Astrocyte (in vitro differentiated cells and primary cell): ENCODE measurements at places on chromosomes 7 and 10. TPM values are rescaled to one million over a fixed set of nuclear protein-coding genes. Genes with fewer than 3 reads are reported as not detected.

DNA sequence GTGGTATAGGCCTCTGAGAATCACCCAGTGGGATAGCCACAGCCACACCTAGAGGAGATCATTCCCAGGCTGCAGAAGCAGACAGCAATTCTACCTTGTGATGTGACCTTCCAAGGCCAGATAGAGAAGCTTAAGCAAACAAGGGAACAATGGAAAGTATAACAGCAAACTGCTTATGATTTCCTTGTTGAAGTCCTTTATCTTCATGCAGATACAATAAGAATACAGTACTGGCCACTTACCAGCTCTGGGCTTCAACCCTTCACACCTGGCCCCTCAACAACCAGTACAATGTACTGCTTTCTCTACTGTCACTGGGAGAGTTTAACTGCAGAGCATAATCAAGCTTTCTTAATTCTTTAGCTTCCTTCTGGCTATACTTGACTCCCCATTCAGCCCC lies 22.6 kb upstream of the DDX50 start:
- no peak for DNase-seq

DNA sequence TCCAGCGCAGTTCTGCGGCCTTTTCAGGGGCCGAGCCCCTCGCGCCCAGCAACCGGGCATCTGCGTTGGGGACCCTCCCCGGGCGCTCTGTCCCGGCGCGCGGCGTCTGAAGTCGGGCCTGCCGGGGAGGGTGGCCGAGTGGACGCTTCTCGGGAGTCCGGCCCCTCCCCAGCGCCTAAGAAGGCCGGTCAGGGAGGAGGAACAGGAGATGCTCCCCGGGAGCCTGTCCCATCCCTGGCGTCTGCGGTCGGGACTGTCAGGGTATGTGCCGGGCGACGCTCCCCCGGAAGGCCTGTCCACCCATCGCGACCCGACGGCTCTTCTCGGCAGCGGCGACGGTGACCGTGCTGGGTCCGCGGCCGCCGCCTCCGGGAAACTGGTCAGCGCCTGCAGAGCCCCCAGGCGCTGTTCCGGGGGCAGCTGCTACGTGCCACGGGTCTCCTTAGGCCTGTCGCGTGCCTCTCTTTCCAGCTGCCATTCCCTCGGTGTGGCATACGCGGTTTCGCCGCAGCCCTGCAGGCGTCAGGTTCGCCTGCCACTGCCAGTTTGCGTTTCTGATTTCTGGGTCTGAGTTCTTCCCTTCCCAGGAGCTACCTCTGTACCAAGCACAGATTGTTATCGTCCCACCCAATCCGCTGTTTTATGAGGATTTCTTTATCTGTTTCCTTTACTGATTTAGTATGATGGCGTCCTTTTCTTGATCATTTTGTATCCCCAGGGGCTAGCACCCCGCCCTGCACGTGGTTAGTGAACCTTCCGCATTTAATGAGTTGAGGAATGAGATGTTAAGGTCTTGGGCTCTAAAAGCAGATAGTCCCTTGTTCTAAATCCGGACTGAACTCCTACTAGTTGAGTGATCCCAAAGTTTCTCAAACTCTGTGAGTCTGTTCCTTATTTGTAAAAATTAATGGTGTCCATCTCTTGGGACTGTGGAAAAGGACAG lies 782 bp downstream of the IFIT5 start:
- peak; percentile 21 for DNase-seq

The TRRAP gene
- total RNA-seq, result 33.4 and 33.5 TPM in 2 replicates

DNA sequence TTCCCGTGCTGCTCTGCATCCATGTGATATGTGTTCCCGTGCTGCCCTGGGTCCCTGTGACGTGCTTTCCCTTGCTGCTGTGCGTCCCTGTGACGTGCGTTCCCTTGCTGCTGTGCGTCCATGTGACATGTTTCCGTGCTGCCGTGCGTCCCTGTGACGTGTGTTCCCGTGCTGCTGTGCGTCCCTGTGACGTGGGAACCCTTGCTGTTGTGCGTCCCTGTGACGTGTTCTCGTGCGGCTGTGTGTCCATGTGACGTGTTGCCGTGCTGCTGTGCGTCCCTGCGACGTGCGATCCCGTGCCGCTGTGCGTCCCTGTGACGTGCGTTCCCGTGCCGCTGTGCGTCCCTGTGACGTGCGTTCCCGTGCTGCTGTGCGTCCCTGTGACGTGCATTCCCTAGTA lies 45.8 kb downstream of the WDR37 start:
- DNase-seq, result no peak

DNA sequence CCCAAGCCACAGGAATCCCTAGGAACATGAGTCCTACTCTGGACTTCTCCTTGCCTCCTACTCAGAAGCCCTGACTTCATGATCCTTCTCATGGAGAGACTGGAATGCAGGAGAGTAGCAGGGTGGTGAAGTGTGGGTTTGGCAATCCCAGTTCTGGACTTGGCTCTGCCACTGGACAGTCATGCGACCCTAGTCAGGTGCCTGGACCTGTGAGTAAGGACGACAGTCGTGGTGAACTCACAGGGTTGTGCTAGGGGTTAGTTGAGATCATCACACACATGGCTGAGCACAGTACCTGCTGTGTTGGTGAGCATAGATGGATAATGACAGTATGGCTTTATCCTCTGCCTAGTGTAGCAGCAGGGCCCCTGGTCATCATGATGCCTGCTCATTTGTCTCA lies 117.9 kb downstream of the LRRC18 start:
- no peak for DNase-seq

DNA sequence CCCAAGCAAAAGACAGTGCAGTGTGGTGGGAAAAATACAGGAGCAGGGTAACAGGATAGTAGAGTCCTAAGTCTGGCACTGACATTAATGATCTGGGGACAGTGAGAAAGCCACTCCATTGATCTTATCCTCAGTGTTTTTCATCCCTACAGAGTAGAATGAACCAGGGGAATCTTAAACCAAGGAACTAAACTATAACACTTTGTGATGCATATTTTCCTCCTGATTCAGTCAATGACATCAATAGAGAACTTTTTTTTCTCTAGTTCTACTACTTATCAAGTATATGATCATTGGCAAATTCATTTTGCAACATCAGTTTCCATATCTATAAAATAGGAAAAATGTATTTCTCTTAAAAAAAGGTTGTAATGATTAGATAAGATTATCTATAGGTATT lies 151.1 kb downstream of the TMEM26 start:
- peak; percentile 27 for DNase-seq

The LRRC4 gene
- 4.4 and 4.5 TPM in 2 replicates for total RNA-seq

GRCh38 chr10:118408181-118408580 lies 66.1 kb upstream of the FAM204A start:
- DNase-seq, result no peak

The PRRT4 gene
- total RNA-seq, result 0.62 and 0.93 TPM in 2 replicates

The STAM gene
- 43.0 and 43.4 TPM in 2 replicates for total RNA-seq

- DNase-seq, result no peak
Observed at GRCh38 chr10:77147871-77148270, 489.7 kb downstream of the KCNMA1 start.

The RBP3 gene
- total RNA-seq, result not detected in 2 replicates
